Bronchial epithelial cell (primary cell): ENCODE measurements at places on chromosomes 3 and 15. TPM values are rescaled to one million over a fixed set of nuclear protein-coding genes. Genes with fewer than 3 reads are reported as not detected.

GRCh38 chr3:64651741-64652241, 36.0 kb downstream of the ADAMTS9 start:
- no peak for DNase-seq

- DNase-seq: peak; percentile 98
Measured at GRCh38 chr3:16101295-16102186, 72.9 kb upstream of the GALNT15 start.

- peak; percentile 84 for DNase-seq
Measured at GRCh38 chr3:124837730-124838186, 49.4 kb downstream of the ITGB5 start.

GRCh38 chr15:78420220-78420619, 17.8 kb upstream of the IREB2 start:
- no peak for DNase-seq

GRCh38 chr15:100115711-100116090, 226.1 kb downstream of the ADAMTS17 start:
- DNase-seq: peak; percentile 79

GRCh38 chr15:74251131-74251811, 15.1 kb downstream of the CCDC33 start:
- DNase-seq: no peak

GRCh38 chr3:186133980-186134379, 25.1 kb upstream of the ETV5 start:
- DNase-seq: no peak

- peak; percentile 94 for DNase-seq
Measured at GRCh38 chr15:99703603-99704443, 29.4 kb downstream of the LYSMD4 start.

DNA sequence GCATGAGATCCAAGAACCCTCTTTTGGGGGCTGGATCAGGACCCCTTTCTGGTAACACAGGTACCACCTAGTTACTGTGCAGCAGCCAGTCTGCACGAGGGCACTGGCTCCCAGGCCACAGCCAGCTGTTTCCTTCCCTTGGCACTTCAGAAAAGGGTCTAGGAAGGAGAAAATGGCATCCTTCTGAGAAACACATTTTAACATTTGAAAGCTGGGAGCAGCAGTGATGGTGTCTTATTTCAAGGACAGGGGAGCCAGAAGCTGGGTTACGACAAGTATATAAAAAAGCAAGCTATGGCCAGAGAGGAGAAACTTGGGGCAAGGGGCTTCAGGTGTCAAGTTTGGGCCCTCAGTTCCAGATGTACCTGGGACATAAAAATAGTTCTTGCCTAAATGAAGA, 282.8 kb downstream of the CTNNB1 start:
- DNase-seq: no peak

DNA sequence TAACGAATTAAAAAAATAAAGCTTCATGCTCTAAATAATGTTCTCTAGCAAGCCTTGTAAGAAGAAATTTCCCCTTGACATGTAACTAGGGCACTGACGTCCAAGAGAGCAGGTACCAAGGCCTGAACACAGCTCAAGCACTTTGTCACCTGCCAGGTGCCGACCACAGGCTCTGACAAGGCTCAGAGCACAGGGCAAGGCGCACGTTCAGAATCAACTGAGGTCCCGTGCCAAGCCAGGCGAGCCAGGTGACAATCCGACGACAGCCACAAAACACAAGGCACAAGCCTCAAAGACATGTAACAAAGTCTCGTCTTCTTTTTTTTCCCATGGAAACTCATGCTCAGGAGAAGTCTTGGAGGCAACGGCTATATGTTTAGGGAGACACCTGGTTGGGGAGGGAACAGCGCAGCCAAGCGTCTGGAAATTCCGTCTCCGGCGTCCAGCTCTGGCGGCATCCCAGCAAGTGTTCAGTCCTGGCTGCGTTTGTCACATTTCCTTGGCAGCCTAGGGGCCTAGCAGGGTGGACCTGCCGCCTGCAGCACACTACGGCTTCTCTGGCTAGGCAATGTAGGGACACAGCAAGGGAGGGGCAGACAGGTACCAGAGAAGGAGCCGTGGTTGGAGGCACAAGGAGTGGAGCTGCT, 76.7 kb downstream of the ADAMTS17 start:
- DNase-seq: no peak

DNA sequence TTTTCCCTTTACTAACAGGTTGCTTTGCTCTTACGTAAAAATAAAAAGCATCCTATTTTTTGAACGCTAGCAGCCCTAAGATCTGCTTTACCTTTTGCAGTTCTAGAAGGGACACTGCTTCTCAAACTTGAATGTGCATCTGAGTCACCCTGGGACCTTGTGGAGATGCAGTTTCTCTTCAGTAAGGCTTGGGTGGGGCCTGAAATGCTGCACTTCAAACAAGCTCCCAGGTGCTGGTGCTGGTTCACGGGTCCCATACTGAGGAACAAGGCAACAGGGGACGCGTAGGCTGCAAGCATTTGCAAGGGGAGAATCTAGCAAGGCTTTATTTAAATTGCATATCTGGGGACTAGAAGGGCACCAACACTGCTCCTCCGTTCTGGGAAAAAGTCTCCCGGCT, 30.0 kb downstream of the MB21D2 start:
- peak; percentile 77 for DNase-seq

DNA sequence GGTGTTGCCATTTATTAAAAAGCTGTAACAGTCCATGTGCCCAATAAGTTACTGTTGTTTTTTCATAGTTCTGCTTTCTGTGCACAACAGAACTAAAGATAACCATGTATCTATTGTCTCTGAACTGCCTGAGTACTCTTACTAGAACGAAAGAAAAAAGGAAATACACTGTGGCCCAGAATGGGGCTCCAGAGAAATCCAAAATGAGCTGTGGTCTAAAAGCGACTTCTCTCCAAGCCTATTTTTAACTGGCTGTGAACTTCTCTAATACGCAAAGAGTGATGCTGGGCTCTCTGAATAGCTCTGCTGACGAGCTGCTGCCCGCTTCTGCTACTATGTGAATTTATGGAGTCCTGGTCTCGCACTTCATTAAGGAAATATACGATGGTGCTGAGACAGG, 56.2 kb upstream of the LPP start:
- DNase-seq: no peak

DNA sequence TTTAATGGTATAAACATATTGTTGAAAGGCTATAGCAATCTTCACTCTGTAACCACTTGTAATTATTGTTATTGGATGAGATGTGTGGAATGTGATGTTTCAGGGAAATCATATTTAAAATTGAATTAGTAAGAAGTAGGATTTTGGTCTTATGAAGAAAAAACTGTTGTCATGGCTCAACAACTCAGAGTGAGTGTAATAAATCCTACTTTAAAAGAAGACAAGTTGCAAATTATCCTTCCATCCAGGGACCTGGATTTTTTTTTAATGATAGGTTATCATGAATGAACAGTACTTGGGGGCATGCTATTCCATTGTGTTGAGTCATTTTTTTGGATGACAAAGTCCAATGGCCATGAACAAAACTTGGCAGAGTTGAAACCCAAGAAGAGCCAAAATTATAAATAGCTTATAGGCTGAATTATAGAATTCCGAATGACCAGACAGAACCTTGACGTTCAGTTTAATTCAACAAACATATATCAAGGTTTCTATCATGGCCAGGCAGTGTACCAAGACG, 625.5 kb upstream of the ZNF717 start:
- no peak for DNase-seq

- DNase-seq: no peak
Measured at GRCh38 chr15:42253300-42253699, 19.7 kb upstream of the GANC start.

- DNase-seq: peak; percentile 22
Measured at GRCh38 chr3:117600666-117601065, 891.1 kb downstream of the TUSC7 start.

DNA sequence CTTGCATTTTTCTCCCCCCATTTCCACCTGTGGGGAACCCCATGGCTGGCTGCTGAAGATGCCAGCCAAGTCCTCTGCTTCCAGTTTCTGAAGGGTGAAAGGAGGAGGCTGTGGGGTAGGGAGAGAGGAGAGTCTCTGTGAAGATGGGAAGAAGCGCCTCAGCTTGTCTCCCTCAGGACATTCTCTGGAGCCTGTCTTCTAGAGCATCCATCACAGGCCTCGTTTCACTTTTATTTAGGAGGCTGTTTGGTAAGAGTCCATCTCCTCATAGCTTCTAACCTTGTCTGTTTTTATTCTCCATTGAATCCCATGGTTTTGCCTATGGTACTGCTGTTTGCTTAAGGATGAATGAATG, 8.8 kb upstream of the LCTL start:
- DNase-seq: no peak

GRCh38 chr3:143595456-143596077, 252.7 kb downstream of the SLC9A9 start:
- DNase-seq: no peak

GRCh38 chr15:33292717-33293307, 18.0 kb upstream of the RYR3 start:
- DNase-seq: peak; percentile 62

- no peak for DNase-seq
Measured at GRCh38 chr3:94187697-94188096, 124.8 kb downstream of the NSUN3 start.

- DNase-seq: peak; percentile 45
Measured at GRCh38 chr15:68550498-68551295, 28.1 kb upstream of the CORO2B start.

DNA sequence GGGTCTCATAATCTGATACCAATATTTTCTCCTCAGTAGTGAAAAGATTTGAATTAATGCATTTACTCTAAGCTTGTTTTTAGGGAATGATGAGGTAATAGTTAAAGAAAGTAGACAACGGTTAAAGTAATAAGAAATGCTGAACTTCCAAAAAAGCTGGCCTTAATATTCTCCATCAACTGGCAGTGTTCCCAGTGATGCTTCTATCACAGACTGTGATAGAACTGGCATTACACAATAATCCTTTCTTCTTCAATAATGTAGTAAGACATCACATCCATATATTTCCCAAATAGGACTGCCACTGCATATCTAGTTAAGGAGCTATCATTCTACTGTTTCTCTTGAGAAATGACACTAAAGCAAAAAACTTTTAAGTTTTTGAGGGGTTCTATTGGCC, 188.7 kb downstream of the IL5RA start:
- DNase-seq: no peak

DNA sequence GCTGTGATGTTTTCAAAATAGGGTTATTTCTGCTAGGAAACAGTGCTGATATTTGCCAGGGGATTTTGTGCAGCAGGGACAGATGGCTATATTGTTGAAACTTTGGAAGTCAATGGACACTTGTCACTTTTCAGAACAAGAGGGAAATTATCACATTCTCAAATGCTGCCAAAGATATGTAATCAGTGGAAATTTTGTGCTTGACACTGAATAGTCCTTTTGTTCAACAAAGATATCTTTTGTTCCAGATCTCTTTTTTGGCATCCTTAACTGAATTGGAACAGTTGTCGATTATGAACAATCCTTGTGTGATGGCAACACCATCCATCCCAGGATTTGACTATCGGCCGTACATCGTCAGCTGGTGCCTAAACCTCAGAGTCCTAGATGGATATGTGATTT, 7.8 kb downstream of the CEP97 start:
- no peak for DNase-seq

GRCh38 chr3:71486831-71487230, 96.7 kb downstream of the FOXP1 start:
- DNase-seq: no peak

- DNase-seq: peak; percentile 92
Measured at GRCh38 chr3:48614044-48614443, 4.6 kb upstream of the UQCRC1 start.

- no peak for DNase-seq
Measured at GRCh38 chr3:32646761-32647160, 38.2 kb upstream of the CNOT10 start.

DNA sequence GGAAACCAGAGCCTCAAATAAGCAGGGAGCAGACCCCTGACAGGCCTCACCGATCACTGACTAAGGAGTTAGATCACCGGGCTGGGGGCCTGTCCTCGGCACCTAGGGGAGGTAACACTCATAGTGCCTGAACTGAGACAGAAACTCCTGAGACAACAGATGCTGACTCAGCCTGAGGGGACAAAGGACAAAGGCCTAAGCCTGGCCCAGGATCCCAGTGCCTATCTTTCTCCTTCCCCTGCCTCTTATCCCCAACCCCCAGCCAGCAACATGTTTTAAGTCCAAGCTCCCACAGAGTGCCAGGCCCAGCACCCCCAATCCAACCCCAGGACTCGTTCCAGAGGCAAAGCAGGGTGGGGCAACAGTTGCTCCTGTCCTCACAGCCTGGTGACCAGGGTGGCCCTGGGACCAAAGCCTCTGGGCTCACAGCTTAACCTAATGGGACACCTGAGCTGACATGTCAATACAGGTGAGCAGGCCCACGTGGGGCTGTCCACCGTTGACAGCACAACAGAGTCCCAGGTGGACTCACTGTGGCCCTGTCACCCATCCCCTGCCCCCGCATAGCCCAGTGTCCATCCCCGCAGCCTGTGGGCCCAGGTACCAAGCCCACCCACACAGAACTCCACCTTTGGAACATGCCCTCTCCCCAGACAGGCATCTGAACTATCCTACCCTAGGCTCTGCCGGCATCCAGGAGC, 37.4 kb downstream of the ADCY5 start:
- no peak for DNase-seq

DNA sequence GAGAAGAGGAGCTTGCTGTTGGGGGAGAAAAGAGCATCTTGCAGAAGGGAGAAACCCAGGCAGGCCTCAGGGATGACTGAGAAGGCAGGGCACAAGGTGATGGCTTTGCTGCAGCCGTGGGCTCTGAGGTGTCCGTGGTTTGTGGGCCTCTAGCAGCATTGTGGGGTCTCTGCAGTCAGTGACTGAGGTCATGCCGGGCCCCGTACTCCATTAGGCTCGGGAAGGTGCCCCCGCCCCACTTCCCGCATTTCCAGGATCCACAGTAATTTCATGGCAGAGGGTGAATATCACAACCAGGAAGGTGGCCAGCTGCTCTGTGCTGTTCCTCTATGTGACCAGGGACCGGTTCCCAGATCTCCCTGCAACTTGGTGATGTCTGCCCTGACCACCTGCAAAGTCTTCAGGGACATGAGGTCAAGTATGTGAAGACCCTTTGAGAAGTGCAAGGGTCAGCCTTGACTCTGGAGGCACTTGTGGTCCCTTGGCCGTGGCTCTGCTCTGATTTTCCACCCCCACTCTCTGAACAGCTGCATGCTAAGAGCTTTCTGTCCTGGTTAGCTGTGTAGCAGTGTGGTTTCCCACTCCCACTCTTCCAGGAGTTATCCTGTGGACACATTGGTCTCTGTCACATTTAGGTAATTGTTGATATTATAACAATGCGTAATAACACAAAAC, 3.6 kb downstream of the KLF13 start:
- no peak for DNase-seq

GRCh38 chr15:60215225-60215963, 182.4 kb downstream of the ANXA2 start:
- DNase-seq: no peak

The BFSP2 gene
- not detected in 2 replicates for total RNA-seq

The SCN11A gene
- not detected in 2 replicates for total RNA-seq

The SLC22A14 gene
- total RNA-seq: 0.26 and 0.64 TPM in 2 replicates

The WDR72 gene
- total RNA-seq: under 0.01 and 0.13 TPM in 2 replicates

The GOLGA8K gene
- total RNA-seq: 0.13 and 0.26 TPM in 2 replicates

The BCL6 gene
- total RNA-seq: 6.8 and 9.0 TPM in 2 replicates

The THAP10 gene
- total RNA-seq: 0.79 and 1.3 TPM in 2 replicates

The TEX55 gene
- total RNA-seq: not detected in 2 replicates

The CAMK2N2 gene
- not detected in 2 replicates for total RNA-seq

The KIF7 gene
- total RNA-seq: 1.3 and 2.1 TPM in 2 replicates
